ENCODE measurements at places on chromosomes 5 and 9. TPM values are rescaled to one million over a fixed set of nuclear protein-coding genes. Genes with fewer than 3 reads are reported as not detected.

The OR1J2 gene
- polyA plus RNA-seq, result 0.20 TPM

GRCh38 chr5:151825445-151825844 is 53.7 kb downstream of the G3BP1 start:
- no peaks in the 10 kb centered on the region for H3K27me3 ChIP-seq
- no peak overlapping the region for H3K27ac ChIP-seq
- H3K4me3 ChIP-seq, result no peak overlapping the region
- peak; percentile 78 for DNase-seq

DNA sequence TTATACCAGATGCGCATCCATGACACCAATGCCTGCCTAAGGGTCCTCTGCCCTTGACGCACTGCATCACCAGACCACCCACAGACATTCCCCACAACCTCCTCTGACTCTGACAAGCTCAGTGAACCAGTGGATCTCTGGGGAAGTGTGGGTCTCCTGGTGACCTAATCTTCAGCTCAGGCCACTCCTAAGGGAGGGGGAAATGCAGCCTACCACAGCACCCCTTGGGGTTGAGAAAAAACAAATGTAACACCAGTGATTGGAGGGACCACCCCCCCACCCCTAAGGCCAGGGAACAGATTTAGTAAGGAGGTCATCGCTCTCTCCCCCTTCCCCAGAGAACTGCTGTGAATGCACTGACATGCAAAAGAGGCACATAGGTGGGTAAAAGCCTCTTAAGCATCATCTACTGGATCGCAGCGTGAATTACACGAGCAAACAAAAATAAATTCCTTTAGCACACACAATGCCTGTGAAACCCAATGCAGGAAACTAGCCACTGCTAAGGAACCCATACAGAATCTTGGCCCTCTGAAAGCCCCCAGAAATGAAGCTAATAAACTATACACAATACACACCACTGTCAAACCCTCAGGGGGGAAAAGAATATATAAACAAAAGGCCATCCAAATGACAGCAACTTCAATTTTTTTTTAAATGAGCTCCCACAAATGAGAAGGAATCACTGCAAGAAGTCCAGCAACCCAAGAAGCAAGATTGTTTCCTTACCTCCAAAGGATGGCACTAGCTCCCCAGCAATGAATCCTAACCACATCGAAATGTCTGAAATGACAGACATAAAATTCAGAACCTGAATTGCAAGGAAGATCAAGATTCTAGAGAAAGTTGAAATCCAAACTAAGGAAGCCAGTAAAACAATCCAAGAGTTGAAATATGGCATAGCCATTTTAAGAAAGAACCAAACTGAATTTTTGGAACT is 513.7 kb upstream of the PTGER4 start:
- H3K36me3 ChIP-seq, result no peaks in the 10 kb centered on the region
- no peaks in the 10 kb centered on the region for H3K4me1 ChIP-seq
- H3K4me3 ChIP-seq, result no peak overlapping the region
- no peak for DNase-seq

DNA sequence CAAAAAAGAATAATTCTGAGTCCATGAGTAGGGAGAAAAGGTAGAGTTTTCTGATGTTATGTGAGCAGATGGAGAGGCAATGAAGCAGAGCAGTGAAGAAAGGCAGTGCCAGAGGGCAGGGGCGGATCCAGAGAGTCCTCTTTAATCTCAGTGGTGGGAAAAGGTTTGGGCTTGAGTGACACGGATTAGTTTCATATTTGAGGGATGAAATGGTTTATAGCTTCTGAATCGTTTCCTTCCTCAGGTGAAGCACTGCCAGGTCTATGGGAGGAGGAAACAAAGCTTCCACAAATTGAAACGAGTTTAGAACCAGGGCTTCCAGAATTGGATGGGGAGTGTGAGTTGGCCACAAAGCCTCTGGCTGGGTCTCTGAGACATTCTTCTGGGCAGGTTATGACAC is 517.0 kb upstream of the PAPPA start:
- DNase-seq, result no peak
- H3K4me3 ChIP-seq, result no peak overlapping the region
- no peak overlapping the region for H3K27ac ChIP-seq
- no peaks in the 10 kb centered on the region for H3K36me3 ChIP-seq
- peaks cover 44% of the 10 kb centered on the region for H3K4me1 ChIP-seq

The OR1Q1 gene
- not detected for polyA plus RNA-seq

- no peak for DNase-seq
- peaks cover 14% of the 10 kb centered on the region for H3K4me1 ChIP-seq
- H3K27me3 ChIP-seq, result no peaks in the 10 kb centered on the region
- no peak overlapping the region for H3K4me3 ChIP-seq
- H3K36me3 ChIP-seq, result no peaks in the 10 kb centered on the region
- no peak overlapping the region for H3K27ac ChIP-seq
Observed at GRCh38 chr5:58887311-58887710, 304.4 kb downstream of the RAB3C start.

The PCDHA8 gene
- not detected for polyA plus RNA-seq

GRCh38 chr5:68287631-68287975 is 72.0 kb downstream of the PIK3R1 start:
- H3K4me1 ChIP-seq, result peaks cover 58% of the 10 kb centered on the region
- H3K27me3 ChIP-seq, result no peaks in the 10 kb centered on the region
- peaks cover 6% of the 10 kb centered on the region for H3K36me3 ChIP-seq
- H3K27ac ChIP-seq, result peak overlapping the region; percentile 25
- H3K4me3 ChIP-seq, result peak overlapping the region; percentile 77

GRCh38 chr5:38639377-38640358 is 83.2 kb upstream of the LIFR start:
- peaks cover 32% of the 10 kb centered on the region for H3K27me3 ChIP-seq
- no peak overlapping the region for H3K27ac ChIP-seq
- H3K4me1 ChIP-seq, result no peaks in the 10 kb centered on the region
- H3K36me3 ChIP-seq, result no peaks in the 10 kb centered on the region

The CREB3 gene
- 113 TPM for polyA plus RNA-seq

DNA sequence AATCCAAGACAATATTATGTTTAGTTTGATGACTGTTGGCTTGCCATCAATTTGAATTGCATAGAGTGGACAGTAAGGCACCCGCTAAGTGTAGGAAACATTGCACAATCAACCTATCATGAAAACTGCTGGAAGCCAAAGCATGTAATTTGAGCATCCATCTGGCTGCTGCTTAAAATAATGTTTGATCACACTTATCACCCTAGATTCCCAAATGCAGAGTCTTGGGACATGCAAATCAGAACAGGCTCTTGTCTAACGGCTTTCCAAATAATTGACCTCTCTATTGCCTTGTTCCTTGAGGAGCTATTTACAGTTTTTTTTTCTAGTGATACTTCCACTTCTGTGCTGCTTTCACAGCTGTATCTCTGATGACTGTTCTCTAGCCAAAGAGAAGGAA is 342.1 kb downstream of the PRR16 start:
- H3K27ac ChIP-seq, result no peak overlapping the region
- peak; percentile 53 for DNase-seq

DNA sequence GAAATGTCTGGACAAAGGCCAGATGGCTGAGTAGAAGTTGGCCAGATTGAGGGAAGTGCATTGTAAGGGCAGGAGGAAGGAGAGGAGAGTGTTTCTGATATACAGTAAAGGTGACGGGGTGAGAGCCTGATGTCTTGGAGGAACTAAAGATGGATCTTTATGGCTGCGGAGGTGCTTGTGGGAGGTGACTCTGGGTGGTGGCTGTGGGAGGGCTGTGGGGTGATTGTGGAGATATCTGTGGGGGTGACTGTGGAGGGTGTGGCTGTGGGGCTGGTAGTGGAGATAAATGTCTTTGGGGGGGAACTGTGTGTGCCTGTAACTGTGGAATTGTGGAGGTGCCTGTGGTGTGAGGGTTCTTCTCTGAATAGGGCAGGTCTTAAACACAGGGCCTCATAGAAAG is 121.4 kb downstream of the CMYA5 start:
- H3K4me1 ChIP-seq, result peaks cover 7% of the 10 kb centered on the region
- no peaks in the 10 kb centered on the region for H3K36me3 ChIP-seq
- no peak overlapping the region for H3K27ac ChIP-seq
- no peak overlapping the region for H3K4me3 ChIP-seq
- no peak for DNase-seq
- H3K27me3 ChIP-seq, result no peaks in the 10 kb centered on the region

The SLC6A18 gene
- polyA plus RNA-seq, result not detected

The DEPDC1B gene
- 2.5 TPM for polyA plus RNA-seq

GRCh38 chr9:78311886-78312524 is 15.1 kb downstream of the PSAT1 start:
- DNase-seq, result no peak
- H3K4me3 ChIP-seq, result no peak overlapping the region
- H3K4me1 ChIP-seq, result 0 out of 2 replicates have a peak, but pooled peaks cover 6% of the 10 kb centered on the region
- no peak overlapping the region for H3K27ac ChIP-seq

The CEMIP2 gene
- 12.7 TPM for polyA plus RNA-seq

GRCh38 chr5:3456121-3456681 is 139.4 kb upstream of the IRX1 start:
- H3K27me3 ChIP-seq, result no peaks in the 10 kb centered on the region
- no peak overlapping the region for H3K4me3 ChIP-seq
- no peaks in the 10 kb centered on the region for H3K4me1 ChIP-seq
- H3K36me3 ChIP-seq, result no peaks in the 10 kb centered on the region
- no peak for DNase-seq

The LRRTM2 gene
- 0.22 TPM for polyA plus RNA-seq

- peaks cover 9% of the 10 kb centered on the region for H3K27me3 ChIP-seq
- no peak overlapping the region for H3K27ac ChIP-seq
- no peak overlapping the region for H3K4me3 ChIP-seq
- H3K4me1 ChIP-seq, result peaks cover 3% of the 10 kb centered on the region
- no peaks in the 10 kb centered on the region for H3K36me3 ChIP-seq
Observed at GRCh38 chr5:139763930-139764791, 31.4 kb upstream of the PSD2 start.

GRCh38 chr5:103224894-103225246 is 33.7 kb upstream of the MACIR start:
- H3K27ac ChIP-seq, result no peak overlapping the region
- H3K36me3 ChIP-seq, result no peaks in the 10 kb centered on the region
- H3K4me1 ChIP-seq, result no peaks in the 10 kb centered on the region

DNA sequence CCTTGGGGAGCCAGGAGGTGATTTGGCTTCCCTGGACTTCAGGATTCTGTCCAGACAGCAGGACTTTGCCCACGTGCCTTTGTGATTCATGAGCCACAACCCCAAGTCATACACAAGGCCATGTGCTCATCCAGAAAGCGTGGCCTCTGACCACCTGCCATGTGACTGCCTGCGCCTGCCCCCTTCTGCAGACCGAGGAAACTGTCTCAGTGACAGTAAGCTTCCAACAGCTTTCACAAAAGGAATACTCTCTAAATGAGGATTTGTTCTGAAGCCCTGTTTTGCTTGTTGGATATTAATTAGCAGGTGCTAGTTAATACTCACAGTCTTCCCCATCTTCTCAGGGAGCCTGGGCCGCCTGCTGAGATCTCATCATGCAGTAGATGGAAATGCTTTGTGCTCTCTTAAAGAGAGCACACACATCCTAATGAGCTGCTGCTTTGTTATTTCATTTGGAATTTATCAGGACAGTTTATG is 36.9 kb upstream of the ANGPTL2 start:
- peaks cover 38% of the 10 kb centered on the region for H3K4me1 ChIP-seq
- H3K27ac ChIP-seq, result peak overlapping the region; percentile 73
- DNase-seq, result peak; percentile 96
- H3K4me3 ChIP-seq, result no peak overlapping the region
- no peaks in the 10 kb centered on the region for H3K36me3 ChIP-seq
- H3K27me3 ChIP-seq, result no peaks in the 10 kb centered on the region

The NR5A1 gene
- polyA plus RNA-seq, result not detected

The PTPRD gene
- 0.05 TPM for polyA plus RNA-seq

DNA sequence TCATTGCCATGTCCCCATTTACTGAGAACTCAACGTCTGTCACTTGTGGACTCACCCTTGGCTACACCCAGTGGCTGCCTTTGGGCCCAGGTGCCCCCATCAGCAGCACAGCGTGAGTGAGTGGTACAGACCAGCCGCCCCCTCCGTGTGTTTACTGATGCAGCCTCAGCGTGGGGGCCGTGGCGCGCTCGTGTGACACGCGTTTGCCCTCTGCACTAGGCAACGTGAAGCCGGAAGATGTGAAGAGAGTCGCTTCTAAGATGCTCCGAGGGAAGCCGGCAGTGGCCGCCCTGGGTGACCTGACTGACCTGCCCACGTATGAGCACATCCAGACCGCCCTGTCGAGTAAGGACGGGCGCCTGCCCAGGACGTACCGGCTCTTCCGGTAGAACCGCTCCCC is 12.4 kb downstream of the PMPCA start:
- H3K4me3 ChIP-seq, result no peak overlapping the region
- DNase-seq, result no peak
- H3K36me3 ChIP-seq, result peaks cover 23% of the 10 kb centered on the region

The RLN1 gene
- polyA plus RNA-seq, result not detected

GRCh38 chr9:92711844-92712243 is 41.9 kb upstream of the IPPK start:
- no peak for DNase-seq
- peaks cover 22% of the 10 kb centered on the region for H3K36me3 ChIP-seq
- no peaks in the 10 kb centered on the region for H3K27me3 ChIP-seq
- H3K4me3 ChIP-seq, result no peak overlapping the region
- no peak overlapping the region for H3K27ac ChIP-seq
- H3K4me1 ChIP-seq, result no peaks in the 10 kb centered on the region

DNA sequence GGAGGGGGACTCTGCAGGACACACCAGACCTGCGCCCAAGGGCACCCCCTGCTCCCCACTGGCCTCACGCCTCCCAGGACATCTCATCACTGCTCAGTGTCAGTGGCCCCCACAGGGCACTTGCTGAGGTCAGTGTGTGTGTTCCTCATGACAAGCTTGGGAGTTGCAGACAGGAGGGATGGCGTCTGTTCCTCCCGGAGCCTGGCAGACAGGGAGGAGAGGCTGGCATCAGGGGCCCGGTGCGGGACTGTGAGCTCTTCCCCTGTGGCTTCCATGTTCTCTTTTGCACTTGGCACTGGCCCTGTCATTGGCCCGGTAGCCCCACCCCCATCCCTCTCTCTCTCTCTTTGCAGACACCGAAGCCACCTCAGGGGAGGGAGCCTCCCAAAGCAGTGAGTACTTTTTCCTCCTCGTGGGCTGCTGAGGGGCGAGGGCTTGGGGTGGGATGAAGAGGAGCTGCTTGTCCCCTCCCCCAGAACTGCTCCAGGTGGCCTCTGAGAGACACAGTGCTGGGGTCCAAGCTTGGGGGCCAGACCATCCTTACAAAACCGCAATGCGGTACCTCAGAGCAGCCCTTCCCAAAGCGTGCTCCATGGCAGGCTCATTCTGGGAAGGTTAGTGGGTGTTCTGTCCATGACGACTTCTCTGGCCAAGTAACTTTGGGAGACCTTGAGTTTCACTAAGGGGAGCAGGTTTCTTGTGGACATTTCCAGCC is 75.7 kb downstream of the AMBP start:
- H3K36me3 ChIP-seq, result no peaks in the 10 kb centered on the region
- DNase-seq, result no peak
- H3K4me3 ChIP-seq, result no peak overlapping the region
- no peak overlapping the region for H3K27ac ChIP-seq
- H3K4me1 ChIP-seq, result peaks cover 7% of the 10 kb centered on the region

The SLC4A9 gene
- not detected for polyA plus RNA-seq

- H3K4me3 ChIP-seq, result no peak overlapping the region
- no peaks in the 10 kb centered on the region for H3K36me3 ChIP-seq
- 0 out of 2 replicates have a peak, but pooled peaks cover 3% of the 10 kb centered on the region for H3K27me3 ChIP-seq
- no peak overlapping the region for H3K27ac ChIP-seq
Observed at GRCh38 chr5:123951582-123951977, 439.6 kb downstream of the CSNK1G3 start.

The ARRDC3 gene
- polyA plus RNA-seq, result 46.0 TPM

Measured in GM23248 (cell line).